ENCODE measurements at places on chromosomes 5 and 9. TPM values are rescaled to one million over a fixed set of nuclear protein-coding genes. Genes with fewer than 3 reads are reported as not detected.

GRCh38 chr9:93300175-93300572 is 116.2 kb downstream of the WNK2 start:
- DNase-seq = no peak

- no peak for DNase-seq
Measured at GRCh38 chr9:99565203-99565602, 256.5 kb upstream of the NR4A3 start.

GRCh38 chr9:122202111-122202510 is 26.6 kb downstream of the LHX6 start:
- no peak for DNase-seq

DNA sequence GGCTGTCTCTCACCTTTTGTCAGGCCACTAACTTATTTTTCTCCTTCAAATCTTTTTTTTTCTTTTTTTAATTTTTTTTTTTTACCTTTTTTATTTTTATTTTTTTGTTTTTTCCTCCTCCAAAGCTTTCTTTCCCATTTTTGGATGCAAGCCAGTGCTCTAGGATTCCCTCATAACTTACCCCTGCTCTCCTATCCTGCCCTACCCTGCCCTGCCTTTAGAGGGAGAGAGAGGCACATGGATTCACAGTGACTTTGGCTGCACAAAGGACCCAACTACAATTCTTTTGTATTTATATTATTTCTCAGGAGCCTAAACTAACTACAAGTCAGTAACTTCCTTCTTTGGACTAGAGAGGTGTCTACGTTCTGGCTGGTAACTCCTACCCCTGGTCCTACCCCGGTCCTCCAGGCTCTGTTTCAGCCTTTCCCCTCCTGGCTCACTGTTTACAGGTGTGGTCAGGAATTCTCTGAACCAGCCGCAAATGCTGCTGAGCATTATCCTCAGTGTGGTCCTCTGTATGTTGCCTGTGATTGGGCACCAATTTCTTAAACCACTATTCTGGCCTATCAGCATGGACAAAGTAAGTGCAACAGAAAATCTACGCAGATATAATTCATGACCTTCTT is 8.4 kb upstream of the RUSC2 start:
- DNase-seq = peak; percentile 67

DNA sequence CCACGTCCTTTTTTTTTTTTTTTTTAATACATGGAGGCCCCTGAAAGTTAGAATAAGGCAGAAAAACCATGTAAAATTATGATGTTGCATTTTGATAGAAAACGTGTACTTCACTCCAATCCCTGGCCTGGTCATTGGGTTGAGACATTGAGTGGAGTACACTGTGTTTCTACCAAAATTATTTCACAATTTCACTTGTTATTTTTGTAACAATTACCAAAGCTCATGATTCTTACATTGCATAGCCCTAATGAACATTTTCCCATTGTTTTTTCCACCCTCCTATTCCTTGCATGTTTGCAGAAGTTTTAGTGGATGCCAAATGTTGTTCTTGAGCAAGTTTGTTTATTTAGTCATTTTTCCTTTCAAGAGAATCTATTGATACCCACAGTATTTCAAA is 21.9 kb downstream of the MAMDC2 start:
- DNase-seq = no peak

DNA sequence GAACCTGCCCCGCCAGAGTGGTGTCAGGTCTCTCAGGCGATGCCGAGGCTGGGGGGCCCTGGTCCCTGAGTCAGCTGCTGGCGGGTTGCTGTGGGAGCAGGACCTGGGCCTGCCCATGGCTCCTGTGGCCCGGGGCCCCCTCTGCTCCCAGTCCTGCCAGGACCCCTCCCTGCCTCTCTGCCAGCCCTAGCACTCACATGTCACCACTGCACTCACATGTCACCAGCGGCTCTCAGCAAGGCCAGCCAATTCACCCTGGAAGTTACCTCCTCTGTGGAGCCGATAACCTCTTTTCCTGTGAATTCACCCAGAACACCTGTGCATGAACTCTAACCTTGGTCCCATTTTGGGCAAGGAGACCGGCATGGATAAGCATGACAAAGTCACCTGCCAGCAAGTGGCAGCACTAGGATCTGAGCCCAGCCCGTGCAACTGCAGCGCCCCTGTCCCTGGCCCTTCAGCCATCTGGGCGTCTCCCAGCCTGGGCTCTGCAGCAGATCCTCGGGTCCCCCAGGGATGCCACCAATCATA is 170.2 kb downstream of the GAPVD1 start:
- DNase-seq = no peak

- DNase-seq = peak; percentile 43
Measured at GRCh38 chr5:177453852-177454396, 7.3 kb downstream of the PRR7 start.

GRCh38 chr9:134830126-134830525 is 50.5 kb upstream of the FCN2 start:
- DNase-seq = no peak

DNA sequence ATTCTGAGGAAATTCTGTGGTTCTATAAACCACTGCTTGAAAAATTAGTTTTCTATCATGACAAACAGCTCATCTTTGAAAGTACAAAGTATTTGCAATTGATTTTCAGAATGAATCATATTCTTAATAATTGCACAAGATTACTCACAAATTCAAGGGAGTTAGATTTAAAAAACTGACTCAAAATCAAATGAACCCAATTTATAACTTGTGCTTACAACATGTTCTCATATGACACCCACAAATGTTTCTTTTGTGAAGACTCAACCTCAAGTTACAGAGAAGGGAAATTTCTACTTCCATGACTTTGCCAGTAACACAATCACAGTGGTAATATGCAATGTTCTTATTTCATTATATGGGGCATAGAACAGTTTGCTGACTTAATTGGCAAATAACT is 272.0 kb upstream of the ACTBL2 start:
- DNase-seq = no peak

GRCh38 chr5:126452477-126452876 is 29.3 kb downstream of the GRAMD2B start:
- peak; percentile 28 for DNase-seq

DNA sequence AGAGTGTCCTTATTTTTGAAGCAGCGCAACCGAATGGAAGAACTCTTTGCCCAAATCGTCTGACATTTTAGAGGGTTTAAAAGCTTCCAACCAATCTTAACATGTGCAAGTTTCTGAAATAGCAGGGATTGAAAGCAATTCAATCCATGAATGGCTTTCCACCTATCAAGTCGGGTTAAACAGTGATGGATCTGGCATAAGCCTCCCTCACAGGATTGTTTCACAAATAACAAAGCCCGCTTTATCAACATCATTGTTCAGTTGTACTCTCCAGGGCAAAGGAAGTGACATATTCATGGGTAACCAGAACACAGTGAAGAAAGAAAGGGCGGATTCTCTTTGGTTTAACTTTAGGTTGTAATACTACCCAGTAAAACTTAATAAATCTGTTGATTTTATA is 497.3 kb downstream of the MTRR start:
- no peak for DNase-seq

DNA sequence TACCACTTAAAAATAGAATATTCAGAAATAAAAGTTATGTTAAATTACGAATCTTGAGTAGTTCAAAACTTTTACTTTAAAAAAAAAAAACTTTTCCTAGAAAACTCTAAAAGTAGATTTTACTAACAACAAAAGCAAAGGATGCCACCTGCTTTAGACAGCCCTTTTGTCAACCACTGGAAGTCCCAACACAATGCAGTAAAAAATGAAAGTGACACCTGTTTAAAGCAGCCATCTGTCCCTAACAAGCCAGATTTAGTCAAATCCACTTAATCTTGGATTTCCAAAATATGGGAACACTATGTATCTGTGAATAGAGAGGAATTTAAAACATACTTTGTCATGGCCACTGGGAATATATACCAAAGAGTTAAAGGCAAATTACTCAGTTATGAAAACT is 3.8 kb downstream of the RFX3 start:
- no peak for DNase-seq

GRCh38 chr9:131419026-131419614 is 25.2 kb downstream of the PRRC2B start:
- DNase-seq = no peak

DNA sequence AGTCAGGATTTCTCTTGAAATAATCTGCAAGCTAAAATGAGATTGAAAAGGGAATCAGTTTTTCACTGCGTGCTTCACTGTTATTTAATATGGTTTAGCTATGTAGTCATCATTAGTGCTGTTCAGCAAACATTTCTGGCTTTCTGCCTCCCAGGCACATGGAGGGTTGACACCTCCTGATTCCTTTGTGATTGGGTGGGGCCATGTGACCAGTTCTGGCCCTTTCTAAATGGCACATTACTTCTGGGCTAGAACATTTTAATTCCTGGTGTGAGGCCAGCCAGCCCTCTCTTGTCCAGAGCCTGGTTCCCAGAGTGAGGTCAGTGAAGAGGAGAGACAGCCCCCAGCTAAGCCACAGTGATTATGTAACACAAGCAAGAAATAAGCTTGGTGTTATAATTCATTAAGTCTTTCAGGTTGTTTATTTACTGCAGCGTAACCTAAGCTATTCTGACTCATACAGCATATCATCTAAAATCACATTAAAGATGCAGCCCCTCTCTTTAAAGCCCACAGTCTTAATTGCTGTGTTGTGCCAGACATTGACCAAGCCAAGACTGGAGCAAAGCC is 17.4 kb upstream of the ARSI start:
- DNase-seq = peak; percentile 99

The APBA1 gene
- total RNA-seq = 0.69 TPM

The WDR36 gene
- 39.0 TPM for total RNA-seq

The RLN2 gene
- total RNA-seq = not detected

The KIF12 gene
- total RNA-seq = 0.12 TPM

The MCCC2 gene
- total RNA-seq = 35.9 TPM
